8988T (cell line): ENCODE measurements at places on chromosomes 1 and 21.

DNA sequence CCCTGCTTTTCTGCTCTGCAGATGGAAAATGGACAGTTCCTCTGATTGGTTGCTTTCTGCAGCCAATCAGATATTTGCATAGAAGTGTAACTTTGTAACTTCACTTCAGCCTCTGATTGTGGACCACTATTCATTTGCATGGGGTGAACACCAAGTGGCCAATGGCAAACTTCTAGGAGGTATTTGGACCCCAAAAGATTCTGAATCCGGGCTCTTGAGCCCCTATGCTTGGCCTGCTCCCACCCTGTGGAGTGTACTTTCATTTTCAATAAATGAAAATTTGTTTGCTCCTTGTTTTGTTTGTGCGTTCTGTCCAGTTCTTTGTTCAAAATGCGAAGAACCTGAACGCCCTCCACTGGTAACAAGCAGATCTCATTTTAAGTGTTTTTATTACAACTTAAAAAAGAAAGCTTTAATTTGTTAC, 6.4 kb upstream of the GSTM4 start:
- no peak for DNase-seq

DNA sequence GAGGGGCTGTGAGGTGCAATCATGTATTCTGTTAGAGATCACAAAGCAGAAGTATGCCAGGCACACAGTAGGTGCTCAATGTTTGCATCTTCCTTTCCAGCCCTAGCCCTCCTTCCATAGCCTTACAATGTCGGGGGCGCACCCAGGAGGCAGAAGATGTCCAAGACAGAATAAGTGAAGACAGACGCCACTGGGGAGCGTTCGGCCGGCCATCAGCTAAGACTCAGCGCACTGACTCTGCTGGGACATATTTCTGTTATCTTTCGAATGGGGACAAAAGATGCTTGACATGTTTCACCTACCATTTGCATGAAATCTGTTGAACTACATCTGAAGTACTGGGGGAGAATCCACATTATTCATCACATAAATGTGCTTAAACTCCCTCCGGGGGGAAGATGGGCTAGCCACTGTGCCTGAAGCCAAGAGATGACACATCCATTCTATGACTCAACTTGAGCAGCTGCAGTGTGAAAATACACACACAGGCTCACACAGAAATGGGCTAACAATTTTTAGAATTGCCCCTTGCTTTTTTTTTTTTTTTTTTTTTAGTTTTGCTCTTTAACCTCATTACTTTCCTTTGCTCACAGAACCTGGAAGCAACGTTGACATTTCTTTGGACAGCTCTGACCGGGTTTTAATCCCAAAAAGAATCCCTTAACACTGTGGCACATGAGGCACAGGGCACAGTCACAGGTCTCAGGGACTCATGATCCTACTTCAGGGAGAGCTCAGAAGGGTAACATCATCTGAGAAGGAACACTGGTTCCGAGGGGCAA, 7.9 kb downstream of the TIAM1 start:
- peak; percentile 28 for DNase-seq

DNA sequence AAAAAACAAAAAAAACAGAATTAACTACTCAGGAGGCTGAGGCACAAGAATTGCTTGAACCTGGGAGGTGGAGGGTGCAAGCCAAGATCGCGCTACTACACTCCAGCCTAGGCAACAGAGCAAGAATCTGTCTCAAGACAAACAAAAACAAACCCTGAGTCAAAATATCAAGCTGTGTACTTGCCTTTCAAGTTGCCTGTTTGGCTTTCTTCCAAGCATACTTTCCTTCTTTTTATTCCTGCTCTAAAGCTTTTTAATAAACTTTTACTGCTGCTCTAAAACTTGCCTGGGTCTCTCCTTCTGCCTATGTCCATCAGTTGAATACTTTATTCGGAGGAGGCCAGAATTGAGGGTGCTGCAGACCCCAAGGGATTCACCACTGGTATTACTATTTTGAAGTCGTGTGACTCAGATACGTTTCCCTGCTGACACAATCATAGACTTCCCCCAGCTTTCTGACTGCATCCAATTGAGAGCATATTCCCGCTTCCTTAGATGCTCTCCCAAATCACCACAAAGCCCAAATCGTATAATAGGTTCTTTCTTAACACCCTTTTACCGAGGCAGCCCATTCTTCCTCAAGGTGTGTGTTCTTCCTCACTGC, 3.5 kb upstream of the ACBD6 start:
- DNase-seq, result no peak

- no peak for DNase-seq
These were observed 10.7 kb downstream of the SNX7 start for GRCh38 chr1:98672189-98672588.

DNA sequence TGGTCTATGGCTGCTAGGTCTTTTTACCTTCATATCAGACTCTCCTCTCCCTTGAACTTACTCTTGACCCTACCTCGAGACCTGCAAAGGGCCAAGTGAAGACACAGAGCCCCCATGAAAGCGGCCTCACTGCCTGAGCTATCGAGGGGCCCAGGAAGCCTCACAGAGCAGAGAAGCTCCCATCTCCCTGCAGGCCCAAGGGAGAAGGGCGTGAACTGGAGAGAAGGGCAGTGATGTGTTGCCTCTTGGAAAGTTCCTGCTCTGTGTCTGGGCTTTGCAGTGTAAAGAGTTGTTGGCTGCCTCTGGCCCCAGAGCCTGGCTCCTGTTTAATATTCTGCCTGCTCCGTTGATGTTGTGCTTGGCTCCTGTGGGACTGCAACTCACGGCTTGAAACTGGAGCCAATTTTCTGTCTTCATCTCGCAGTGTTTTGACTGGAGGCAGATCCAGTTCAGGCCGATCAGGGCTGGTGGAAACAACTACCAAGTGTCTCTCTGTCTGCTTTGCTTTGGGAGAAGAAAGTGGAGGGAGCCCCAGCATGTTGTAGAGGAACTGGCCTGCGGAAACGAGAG, 4.3 kb downstream of the SERTAD4 start:
- DNase-seq, result no peak

- DNase-seq, result peak; percentile 55
These were observed 21.6 kb downstream of the TCEA3 start for GRCh38 chr1:23403038-23403336.

DNA sequence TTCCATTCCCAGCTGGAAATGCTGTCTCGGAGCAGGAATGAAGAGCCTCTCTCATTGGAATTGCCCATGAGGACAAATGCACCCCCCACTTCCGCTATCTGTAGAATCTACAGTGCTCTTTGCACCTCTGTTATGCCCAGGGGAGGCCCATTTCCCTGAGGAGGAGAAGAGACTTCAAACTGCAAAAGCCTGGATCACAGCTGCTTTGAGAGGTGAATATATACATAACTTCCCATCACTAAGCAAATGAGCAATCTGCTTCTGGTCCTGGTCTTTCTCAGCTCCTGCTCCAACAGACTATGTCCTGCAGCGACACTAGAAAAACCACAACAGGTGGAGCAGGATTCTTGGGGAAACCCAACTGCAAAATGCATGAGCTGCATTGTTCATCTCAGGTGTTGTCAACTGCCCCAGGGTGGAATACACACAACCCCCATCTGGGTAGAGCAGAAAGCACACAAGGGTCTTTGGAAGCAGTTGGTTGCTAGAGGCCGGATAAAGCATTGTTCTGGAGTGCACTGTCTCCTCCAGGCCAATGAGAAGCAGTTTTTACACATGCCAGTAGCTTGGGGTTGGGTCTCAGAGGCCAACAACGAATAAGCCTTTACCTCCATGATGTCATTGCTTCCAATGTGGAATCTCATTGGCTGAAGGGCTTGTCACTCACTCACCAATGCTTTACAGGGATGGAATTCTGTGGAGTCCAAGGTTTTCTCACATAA, 67.7 kb upstream of the RAB4A start:
- no peak for DNase-seq

- DNase-seq, result no peak
These were observed 17.1 kb downstream of the CACHD1 start for GRCh38 chr1:64487061-64487460.

- DNase-seq, result no peak
These were observed 4.7 kb upstream of the SLC1A7 start for GRCh38 chr1:53147174-53147573.

DNA sequence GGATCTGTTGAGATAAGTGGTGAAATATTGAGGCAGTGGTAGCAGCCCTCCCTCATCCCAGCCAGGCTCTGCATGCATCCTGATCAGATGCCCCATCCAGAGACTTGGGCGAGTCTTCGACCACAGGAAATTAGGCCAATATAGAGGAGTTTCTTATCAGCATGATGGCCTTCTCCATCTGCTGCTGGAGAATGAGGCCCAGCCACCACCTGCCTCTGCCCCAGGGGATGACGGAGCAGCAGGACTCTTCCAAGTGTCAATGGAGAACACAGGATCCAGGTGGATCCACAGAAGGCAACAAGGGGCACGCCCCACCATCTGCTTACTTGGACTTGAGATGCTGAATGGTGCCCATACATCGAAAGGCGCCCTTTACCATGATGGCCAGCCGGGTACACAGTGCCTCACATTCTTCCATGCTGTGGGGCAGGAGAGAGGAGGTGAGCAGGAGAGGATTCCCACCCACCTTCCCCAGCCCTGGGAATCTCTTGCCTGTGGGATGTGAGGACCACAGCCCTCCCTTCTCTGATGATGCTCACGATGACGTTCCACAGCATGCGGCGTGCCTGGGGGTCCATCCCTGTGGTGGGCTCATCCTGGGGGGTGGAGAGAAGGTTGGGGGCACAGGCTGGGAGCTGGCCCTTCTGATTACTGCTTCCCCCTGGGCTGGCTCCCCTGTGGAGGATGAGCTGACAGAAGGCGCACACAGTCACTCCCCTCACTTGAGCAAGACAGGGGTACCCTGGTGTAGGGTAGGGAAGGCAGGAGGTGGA, 91.5 kb upstream of the GCLM start:
- no peak for DNase-seq

- no peak for DNase-seq
These were observed 11.1 kb downstream of the ACOT11 start for GRCh38 chr1:54559111-54559548.

DNA sequence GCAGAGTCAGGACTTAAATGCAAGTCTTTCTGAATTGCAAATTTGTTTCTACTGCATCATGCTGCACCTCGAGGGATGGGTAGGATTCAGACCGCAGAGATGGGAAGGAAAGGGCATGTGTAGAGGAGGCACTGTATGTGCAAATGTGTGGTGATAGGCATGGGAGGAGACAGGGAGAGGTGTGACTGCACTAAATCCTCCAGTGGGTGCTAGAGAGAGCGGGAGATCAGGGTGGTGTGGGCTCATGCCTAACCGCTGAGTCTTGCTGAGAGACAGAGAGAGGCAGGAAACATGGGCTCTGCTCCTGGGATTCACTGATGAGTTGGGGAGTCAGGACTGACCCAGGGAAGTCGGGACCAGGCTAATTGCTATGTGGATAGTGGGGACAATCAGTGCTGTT, 61.1 kb downstream of the PTPRU start:
- no peak for DNase-seq

GRCh38 chr1:186492531-186493291, 31.8 kb upstream of the PDC start:
- no peak for DNase-seq

GRCh38 chr1:20996554-20996953, 180.1 kb downstream of the EIF4G3 start:
- DNase-seq, result no peak

GRCh38 chr1:1206376-1206965, at the start of gene TNFRSF18:
Gene TNFRSF18 (minus strand): TSS chr1:1206592. CDS start chr1:1206571, 21 bp downstream.
- no peak for DNase-seq

DNA sequence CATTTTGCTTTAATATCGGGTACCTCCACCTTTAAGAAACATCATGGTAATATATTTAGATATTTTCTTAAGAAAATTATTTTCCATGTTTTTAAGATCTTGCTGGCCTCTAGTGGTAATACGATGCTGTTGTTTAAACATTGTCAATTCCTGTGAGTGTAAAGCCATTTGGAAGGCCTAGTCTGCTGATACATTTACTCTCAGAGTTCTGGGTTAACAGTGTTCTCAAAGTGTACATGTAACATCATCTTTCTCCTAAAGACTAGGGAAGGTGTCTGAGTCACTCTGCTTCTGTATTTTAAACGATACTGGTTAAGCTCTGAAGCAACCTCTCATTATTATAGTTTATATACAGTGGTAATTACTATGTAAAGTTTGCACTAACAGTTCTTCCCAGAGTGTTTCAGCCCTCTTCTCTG, 189.1 kb downstream of the RASAL2 start:
- DNase-seq, result no peak

- no peak for DNase-seq
These were observed 28.5 kb upstream of the PRELP start for GRCh38 chr1:203447151-203447550.

DNA sequence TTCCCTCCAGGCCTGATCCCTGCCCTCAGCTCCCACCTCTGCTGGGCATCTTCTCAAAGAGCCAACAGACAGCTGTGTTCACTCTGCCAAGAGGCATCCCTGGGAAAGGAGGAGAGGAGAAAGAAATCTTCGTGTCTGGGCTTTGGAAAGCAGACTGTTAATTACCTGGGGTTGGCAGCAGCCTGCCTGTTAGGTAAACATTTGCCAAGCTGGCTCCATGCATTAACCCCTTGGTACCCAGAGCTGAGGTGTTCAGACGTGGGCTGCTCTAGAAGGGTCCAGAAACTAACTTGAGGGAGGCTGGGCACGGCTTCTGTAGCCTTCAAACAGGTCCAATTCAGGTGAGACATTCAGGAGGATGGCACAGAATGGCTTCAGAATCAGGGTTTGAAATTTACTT, 8.7 kb upstream of the EXTL1 start:
- DNase-seq, result no peak

GRCh38 chr1:169180174-169180573, 73.7 kb downstream of the ATP1B1 start:
- no peak for DNase-seq

DNA sequence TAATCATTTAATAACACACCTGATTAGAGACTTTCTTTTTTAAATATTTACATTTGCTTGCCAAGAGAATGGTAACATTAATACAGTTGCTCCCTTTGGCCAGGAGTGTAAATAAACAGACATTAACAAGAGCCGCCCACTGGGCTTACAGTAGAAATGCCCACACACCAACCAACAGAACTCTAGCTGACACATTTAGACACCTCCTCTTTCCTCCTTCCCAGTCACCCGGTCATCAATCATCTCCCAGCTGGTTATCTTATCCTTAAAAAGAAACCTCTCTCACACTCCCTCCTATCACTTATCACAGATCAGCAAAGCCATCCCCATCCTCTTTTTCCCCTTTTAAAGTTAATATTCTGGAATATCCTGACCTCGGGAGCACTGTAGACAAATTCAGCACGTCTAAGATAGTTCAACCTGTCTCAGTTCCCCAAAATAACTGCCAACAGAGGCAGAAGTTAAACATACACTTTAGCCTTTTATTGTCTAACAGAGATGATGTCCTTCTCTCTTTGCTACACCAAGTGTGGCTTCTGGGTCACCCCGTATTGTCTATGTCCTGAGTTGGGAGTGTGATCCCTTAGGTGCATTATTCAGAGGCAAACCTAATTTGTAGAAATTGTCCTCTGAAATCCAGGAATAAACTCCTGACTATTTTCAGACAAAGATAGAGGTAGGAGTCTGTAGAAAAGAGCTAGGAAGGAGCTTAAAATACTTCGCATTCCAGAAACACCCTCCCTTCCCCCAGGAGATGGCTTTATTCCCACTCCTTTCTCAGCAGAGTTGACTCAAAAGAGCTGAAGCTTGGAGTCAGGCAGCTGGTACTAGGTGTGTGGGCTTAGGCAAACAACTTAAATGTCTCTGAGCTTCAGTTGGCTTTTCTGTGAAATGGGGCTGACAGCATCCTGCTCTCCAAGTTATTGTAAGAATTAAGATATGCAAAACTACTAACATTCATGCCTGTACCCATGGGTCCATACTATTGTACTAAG, 8.8 kb downstream of the MYCL start:
- DNase-seq, result no peak

GRCh38 chr21:39386194-39386593, 37.3 kb upstream of the HMGN1 start:
- no peak for DNase-seq
